ENCODE measurements at places on chromosomes 12 and 14.

DNA sequence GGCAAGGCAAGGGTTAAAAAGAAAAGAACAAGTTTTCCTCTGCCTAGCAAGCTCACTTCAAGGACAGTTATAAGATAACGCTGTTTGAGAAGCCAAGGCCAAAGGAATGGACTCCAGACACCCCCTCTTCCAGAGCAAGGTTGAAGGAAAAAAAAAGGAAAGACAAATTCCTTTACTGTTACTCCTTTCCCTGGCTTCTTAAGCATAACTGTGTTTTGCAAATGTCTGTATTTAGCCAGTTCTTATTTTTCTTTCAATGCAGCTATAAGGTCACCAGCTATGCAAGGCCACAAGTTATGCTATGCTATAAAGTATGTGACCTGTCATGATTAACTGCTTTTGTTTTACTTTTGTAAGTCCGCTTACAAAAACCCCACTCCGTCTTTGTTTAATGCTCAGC lies 26.6 kb downstream of the ZNF410 start:
- DNase-seq = no peak

DNA sequence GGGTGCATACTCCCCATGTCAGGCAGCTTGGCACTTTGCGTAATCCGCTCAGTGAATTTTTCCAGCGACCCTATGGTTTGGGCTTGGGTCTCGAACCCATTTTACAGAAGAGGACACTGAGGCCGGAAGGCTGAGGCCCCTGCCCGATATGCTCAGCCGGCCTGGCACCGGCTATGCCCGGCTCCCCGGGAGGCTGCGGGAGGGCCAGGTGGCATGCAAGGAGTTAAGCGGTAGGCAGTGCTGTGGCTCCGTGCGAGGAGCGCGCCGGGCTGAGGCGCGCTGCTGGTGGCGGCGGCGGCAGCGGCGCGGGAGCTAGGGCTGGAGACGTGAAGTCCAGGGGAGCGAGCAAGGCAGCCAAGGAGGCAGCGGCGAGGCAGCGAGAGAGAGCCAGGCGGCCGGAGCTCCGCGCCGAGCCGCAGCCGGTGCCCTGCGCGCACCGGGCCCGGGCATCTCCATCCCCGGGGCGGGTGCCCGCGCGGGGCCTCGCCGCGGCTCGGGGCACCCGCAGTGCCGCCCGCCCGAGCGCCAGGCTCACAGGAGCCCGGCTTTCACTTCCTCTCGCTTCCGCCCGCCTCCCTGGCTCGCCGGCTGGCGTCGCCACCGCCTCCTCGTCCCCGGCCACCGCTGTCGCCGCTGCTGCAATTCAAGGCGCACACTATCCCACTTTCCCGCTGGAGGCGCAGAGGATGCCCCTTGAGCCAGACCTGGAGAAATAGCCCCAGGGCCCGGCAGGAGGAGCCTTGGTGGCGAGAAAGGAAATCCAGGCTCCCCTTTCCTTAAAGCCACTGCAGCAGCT lies at the start of gene WSCD2:
Gene WSCD2 (plus strand): TSS at position 272 of the 796 bp plus-strand sequence. CDS start 66,545 bp downstream, outside the sequence.
- peak; percentile 5 for DNase-seq

DNA sequence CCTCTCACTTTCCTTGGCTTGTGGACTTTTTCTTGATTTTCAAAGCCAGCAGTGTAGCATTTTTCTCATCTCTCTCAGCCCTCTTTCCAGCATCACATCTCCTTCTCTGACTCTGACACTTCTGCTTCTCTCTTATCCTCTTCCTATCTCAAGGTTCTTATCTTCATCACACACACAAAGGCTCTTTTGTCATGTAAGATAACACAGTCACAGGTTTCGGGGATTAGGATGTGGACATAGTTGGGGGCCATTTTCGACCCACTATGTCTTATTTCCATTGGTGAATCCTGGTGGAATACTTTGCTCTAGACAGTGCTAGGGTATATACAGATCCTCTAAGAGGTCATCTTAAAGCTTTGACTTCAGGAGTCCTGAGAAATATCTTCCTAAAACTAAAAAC lies 719.3 kb upstream of the TBX3 start:
- DNase-seq = no peak

- DNase-seq = no peak
These were observed 25.8 kb downstream of the KCNK10 start for GRCh38 chr14:88297306-88297705.

GRCh38 chr12:130155416-130156073 lies 6.7 kb upstream of the FZD10 start:
- no peak for DNase-seq

DNA sequence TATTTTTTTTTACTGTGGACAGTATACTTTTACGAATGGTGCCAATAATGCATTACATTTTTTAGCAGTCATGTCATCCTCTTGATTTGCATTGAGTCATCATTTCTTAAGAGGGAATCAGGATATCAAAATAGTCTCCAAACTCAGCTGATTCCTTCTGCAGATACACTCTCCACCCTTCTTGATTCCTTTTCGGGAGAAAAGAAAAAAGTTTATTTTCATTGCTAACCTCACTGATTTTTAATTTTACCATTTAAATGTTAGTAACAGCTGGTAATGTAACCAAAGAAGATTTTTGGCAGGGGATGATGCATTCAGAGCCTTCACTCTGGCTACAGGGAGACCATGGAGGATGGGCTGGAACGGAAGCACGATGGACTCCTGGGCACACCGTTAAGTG lies 47.5 kb downstream of the MRPL42 start:
- DNase-seq = no peak

GRCh38 chr12:1054117-1054870 lies 63.3 kb downstream of the ERC1 start:
- DNase-seq = no peak

GRCh38 chr14:98494582-98494981 lies 777.4 kb downstream of the BCL11B start:
- no peak for DNase-seq

- no peak for DNase-seq
These were observed 136.2 kb upstream of the PDZRN4 start for GRCh38 chr12:41051954-41052353.

DNA sequence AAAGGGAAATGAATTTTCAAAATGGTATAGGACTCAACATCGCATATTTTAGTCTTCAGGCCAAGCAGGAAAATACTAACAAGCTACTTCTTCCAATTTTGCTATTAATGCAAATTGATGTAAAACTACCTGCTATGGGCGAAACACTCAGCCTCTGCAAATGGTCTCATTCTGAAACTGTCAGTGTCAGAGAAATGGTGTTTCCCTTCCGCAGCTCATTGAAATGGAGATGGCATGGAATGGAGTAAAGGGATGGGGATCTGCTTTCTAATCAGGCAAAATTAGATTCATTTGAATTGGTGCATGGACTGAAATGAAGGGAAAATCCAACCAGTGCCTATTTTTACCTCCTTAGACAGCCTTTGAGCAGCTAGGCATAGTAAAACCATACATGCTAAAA lies 80.4 kb upstream of the EEA1 start:
- no peak for DNase-seq

GRCh38 chr12:94458877-94459727 lies 565 bp downstream of the CEP83 start:
- no peak for DNase-seq

GRCh38 chr14:68978172-68978911 lies 760 bp downstream of the ACTN1 start:
- DNase-seq = peak; percentile 45

DNA sequence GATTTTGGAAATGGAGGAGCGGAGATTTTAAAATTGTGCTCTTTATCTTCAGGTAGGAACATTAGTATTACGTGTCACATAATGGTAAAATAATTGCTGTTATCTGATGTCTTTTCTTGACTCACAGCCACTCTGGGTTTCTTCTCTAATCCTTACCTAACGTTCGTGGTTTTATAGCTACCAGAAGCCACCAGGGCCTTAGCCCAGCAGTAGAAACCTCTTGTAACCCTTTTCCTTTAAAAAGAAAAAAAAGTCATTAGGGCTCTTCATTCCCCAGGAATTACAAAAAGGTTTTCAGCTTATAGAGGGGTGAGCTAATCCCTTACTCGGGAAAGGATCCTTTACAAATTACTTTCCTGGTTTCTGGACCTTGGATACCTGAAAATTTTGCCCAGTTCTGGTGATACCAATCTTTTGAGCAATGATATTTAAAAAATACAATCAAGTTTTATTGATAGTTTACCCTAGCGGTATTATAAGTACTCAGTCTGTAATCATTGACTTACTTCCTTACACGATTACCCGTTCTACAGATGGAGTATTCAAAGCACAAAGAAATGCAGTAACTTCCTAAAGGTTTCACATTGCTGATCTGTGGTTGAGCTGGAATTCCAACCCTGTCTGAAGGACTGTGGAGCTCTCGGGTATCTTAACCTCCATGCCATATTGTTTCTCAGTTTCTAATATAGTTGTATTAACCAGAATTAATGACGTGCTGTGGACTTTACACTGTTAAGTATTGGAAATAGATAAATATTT lies 1.6 kb downstream of the GABARAPL1 start:
- DNase-seq = no peak

DNA sequence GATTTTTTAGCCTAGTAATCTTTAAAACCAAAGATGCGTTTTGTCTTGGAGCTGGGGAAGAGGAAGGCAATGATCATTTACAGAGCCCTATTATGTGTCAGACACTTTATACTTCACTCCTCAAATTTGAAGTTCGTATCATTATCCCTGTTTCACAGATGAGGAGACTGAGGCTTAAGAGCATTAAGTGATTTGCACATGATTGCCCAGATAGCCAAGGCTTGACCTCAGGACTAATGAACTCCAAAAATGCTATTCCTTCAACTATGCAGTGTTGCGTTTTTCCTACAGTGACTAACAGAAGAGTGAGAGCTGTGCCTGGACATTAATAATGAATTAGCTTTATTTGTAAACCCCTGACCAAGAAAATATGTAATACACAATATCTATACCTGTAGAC lies 136.8 kb upstream of the EEA1 start:
- DNase-seq = no peak

DNA sequence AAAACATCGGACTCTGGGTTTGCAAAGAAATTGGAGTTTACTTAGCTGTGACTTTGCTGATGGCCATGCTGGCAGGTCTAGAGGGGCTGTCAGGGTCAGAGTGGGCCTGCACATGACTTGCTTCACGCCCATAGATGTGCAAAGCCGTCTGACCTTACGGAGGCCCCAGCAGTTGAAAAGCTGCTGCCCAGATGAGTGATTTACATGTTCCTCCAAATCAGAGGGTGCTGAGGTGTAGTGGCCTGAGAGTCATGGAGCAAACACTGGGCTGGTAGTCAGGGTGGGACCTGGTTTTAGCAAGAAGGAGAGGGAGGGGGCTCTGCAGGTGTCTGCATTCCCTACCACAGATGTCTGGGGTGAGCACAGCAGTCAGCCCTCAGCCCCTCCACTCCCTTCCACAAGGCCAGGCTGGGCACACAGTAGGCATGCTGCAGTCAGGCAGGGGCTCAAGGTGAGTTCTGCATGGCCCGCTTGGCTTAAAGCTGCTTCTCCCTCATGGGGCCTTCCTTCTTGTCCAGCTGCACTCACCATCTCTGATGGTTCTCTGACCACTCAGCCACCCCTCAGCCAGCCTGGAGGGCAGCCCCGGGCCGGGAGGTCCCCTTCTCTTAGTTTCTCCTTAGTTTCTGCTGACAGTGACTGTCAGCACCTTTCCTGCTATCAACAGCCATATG lies 34.2 kb upstream of the EML1 start:
- no peak for DNase-seq

GRCh38 chr12:123767613-123768012 lies 5.5 kb downstream of the DNAH10 start:
- DNase-seq = peak; percentile 33

- DNase-seq = no peak
These were observed 141.0 kb upstream of the LMNTD1 start for GRCh38 chr12:25694072-25694471.

DNA sequence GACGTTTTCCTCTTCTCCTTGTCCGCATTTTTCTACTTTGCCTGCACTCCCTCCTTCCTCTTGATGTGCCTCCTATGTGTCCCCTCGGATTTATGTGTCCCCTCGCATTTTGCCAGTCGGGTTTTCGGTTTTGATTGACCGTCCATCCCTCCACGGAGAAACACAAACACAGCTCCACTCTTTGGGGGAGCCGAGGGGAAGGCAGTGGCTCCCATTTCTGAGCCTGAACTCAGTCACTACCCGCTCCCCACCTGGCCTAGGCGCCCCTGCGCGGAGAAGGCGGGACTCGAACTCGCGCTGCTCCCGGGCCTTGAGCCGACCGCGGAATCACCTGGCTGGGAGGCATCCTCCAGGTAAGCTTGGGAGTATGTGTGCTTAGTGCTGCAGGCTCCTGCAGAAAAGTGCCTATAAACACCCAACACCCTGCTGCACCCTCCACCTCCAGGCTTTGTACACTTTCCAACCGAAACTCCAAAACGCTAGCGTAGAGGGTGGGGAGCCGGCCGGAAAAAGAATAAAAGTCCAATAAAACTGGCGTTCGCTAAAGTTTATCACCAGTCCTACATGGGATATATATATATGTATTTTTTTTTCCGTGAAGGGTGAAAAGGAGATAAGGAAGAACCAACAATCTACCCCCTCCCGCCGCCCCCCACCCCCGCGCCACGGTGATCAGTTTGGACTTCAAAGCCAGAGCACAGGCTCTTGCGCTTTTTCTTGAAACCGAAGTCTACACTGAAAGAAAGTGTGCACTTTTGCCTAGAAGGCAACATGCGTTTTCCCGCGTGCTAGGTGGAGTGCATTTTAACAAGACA lies 3.3 kb upstream of the CCND2 start:
- peak; percentile 44 for DNase-seq

DNA sequence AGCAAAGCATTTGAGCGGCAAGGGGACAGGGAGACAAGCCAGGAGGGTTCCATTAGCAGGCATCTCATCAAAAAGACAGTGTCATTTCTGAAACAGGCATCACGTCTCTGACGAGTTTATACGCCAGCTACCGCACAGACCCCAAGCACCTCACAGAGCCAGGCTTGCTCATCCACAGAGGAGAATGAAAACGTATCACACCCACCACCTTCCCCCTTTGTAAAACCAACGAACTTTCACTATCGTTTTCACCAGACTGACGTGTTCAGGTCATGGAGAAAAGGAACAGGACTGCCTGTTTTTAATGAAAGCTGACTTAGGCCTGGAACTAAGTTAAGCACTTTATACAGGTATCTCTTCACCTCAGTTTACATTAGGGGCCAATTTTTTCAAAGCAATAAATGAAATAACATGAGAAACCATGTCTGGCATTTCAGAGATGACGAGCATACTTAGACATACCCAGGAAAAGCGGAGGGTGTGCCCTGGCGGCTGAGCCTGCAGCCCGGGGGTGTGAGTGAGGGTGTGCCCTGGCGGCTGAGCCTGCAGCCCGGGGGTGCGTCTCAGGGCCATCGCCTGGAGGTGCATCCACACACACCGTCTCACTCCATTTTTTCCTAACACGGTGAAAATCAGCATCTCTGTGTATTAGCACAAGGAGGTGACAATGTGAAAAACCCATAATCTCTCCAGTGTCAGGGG lies 41.9 kb downstream of the STX2 start:
- peak; percentile 58 for DNase-seq

Data from T-helper 2 cell treated with Interferon-gamma antibody and Interleukin-4, amounts not matched to agents 5 μg/mL and 100 μg/mL, for 36 hours (primary cell).